Fibroblast of upper back skin (primary cell): ENCODE measurements at places on chromosomes 3 and 15.

DNA sequence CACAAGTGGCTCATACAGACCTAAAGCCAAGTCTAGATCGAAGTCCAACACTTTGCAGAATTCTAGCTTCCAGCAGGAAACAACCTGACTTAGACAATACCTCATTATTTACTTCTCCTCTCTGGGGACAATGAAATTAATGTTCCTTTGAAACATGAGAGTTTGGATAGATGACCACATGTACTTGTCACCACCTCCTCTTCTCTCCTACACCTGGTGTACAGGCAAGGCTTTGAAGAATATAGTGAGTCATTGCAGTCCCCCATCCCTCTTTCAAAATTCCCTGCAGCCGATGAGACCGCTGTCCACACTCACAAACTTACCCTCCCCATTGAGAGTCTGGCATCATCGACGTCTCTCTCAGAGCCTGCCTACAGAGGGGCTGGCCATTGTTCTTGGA is 189.0 kb upstream of the HES1 start:
- DNase-seq = no peak

GRCh38 chr15:71443538-71443937 is 328.3 kb downstream of the THSD4 start:
- peak; percentile 37 for DNase-seq

DNA sequence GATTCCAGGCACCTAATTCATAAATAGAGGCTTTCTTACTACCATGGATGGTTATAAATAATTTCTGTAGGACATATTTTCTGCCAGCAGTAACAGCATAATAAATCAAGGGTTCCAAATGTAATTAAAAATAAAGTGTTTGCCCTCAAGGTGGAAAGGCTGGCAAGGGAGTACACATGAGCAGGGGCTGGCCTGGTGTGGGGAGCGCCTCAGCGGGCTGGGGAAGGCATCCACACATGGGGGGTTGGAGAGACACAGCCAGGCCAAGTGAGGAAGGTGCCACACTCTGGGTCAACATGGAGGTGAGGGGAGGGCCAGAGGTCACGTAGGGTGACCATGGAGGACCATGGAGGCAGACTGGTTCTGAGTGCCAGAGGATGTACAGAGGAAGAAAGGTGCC is 65.8 kb upstream of the OCA2 start:
- DNase-seq = no peak

DNA sequence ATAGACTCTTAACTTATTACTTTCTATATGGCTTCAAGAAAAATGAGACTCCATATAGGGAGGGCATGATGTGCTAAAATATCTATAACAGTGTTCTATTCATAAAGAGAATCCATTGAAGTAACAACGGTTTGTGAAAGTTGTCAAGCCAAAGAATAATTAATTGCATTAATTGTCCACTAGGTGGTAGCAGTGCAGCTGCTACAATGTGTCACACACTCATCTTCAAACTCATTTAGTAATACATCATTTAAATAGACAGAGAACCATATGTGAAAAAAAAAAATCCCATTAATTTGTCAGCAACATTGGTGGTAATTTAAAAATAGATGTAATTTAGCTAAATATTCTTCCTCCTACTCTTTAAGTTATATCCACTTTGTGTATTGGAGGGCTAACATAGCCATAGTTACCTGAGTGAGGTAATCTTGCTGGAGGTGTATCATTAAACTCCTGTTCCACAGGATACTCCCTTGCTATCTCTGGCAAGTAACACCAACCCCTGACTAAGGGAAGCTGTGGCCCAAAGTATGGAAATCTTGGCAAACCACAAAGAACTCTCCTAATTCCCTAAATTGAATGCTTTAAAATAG is 3.7 kb upstream of the CPA3 start:
- peak; percentile 61 for DNase-seq

- DNase-seq = no peak
Measured at GRCh38 chr15:57322602-57323250, 53.6 kb upstream of the CGNL1 start.

DNA sequence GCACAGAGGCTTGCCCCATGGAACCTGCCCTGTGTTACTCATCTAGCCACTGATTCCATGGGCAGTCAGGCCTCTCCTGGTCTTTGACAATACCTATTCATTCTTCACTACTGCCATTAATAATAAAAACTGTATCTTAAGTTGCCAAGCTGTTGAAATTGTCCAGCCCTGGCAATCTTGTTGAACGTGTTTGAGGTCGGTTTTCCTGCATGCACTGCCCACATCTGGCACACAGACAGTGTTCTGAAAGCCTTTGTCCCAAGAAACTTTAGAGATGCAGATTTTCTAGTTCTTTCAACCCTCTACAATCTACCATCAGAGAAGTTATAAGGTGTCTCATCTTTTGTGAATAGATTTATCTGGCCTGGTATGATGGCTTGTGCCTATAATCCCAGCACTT is 567.2 kb upstream of the NECTIN3 start:
- DNase-seq = no peak

DNA sequence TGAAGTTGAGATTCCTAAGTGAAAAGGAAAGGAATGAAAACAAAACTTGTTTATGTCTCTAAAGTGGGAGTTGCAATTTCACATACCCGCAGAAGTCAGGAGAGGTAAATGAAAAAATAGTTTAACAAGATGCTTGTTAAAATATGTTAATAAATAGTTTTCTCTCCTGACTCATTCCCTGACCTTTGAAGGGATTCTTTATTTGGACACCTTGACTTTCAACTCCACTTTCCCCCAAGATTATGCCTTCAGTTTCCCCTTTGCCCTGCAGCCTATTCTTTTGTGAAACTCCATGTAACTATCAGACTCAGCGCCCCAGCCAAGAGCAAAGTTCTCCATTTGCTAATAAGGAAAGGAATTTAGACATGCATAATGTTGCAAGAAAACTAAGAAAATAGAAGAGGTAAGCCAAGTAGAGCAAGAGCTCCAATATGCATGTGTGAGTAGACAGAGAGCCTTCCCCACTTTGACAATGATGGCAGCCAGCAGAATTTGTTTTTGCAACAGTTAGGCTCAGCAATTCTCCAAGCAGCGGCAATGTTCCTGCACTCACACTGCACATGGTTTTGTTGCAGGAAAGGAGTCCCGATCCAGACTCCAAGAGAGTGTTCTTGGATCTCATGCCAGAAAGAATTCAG is 61.2 kb downstream of the CD200 start:
- DNase-seq = peak; percentile 31

DNA sequence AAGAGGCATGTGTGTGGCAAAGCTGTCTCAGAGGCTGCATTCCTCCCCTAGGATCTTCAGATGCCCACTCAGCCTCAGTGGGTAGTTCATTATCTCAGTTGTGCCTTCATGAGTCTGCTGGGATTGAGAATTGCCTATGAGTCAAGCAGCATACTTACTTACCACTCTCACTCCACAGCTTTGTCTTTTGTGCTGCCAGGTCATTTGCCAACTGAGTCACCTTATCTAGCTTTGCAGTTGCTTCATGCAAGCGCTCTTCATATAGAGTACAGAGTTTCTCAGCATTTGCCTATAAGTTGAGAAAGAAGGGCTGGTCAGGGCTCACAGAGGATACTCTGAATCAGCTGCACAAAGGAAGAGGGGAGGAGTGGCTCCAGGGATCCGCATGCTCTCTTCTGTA is 89.5 kb downstream of the MYH15 start:
- peak; percentile 74 for DNase-seq

- DNase-seq = peak; percentile 3
Measured at GRCh38 chr3:95971573-95971972, 842.8 kb upstream of the EPHA6 start.

DNA sequence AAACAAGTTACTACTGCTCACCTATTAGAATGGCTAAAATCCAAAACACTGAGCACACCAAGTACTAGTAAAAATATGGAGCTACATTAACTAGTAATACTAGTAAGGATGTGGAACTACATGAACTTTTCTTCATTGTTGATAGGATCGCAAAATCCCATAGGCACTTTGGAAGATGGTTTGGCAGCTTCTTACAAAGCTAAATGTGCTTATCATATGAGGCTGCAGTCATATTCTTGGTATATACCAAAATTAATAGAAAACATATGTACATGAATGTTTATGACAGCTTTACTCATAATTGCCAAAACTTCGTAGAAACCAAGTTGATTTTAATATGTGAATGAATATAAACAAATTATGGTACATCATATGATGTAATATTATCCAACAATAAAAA is 366.8 kb upstream of the KCNMB2 start:
- DNase-seq = peak; percentile 41

- DNase-seq = peak; percentile 65
Measured at GRCh38 chr3:144185276-144185675, 213.7 kb downstream of the DIPK2A start.

DNA sequence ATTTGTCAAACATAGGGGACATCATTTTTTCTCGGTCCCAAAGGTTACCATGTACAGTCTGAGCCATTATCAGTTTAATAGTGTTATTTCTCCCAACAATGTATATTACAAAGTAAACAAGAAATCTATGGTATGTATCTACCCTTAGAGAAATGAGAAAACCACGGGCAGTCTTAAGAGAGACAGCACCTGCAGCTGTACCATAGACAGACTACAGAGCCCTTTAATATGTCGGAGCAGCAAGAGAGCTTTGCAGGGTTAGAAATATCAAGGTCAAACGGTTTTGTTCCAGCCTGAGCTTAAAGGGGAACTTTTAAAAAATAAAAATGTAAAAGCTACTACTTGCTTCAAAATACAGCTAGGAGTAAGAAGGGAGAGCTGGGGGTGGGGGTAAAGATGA is 53.2 kb downstream of the SH3BP5 start:
- DNase-seq = no peak

DNA sequence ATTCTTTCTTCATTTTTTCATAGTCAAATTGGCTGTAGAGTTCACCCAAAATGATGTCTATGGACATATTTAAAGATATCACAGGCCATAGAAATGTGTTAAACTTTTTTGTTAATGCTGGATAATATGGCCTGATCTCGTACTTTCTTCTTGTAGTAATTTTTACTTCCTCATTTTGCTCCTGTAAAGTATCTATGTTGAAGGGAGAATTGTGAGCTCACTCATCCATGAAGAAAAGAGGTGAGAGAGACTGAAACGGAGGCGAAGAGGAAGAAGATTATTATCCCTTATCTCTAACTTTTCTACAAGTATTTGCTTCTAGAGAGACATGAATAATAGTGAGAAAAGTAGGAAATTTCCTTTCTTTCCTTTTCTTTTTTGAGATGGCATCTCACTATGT is 613.8 kb upstream of the TBL1XR1 start:
- no peak for DNase-seq

DNA sequence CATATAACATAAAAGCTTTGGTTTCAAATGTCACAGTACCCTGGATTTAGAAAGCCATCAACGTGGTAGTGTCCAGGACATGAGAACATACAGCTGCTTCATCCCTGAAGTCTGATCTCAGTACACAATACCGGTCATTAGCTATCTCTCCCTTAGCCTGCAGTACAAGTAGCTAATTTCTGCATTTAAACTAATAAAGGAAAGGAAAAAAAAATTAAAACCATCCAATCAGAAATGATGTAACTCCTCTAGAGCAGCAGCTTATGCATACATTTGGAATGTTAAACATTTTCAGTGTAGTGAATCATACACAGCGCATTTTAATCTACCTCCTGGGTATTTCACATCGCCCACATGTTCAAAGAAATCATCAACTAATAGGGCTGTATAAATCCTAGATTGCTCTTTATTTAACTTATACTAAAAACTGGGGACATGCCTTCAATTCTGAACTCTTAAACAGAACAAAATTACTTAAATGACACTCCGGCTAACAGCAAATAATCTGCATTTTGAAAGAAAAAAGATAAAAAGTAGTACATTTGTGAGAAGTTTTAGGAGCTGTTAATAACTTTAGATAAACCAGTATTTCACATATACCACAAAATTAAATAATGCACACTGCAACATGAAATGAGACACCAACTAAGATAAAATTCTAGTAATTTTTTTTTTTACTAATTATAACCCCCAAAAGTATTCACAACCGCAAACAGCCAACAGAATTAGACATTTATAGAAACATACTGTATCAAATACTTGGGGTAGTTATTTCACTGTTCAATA is 3.7 kb downstream of the IGF2BP2 start:
- peak; percentile 92 for DNase-seq

GRCh38 chr3:122066331-122067213 is 11.4 kb downstream of the CD86 start:
- DNase-seq = no peak

- DNase-seq = peak; percentile 94
Measured at GRCh38 chr3:15636028-15636709, 34.6 kb downstream of the BTD start.

DNA sequence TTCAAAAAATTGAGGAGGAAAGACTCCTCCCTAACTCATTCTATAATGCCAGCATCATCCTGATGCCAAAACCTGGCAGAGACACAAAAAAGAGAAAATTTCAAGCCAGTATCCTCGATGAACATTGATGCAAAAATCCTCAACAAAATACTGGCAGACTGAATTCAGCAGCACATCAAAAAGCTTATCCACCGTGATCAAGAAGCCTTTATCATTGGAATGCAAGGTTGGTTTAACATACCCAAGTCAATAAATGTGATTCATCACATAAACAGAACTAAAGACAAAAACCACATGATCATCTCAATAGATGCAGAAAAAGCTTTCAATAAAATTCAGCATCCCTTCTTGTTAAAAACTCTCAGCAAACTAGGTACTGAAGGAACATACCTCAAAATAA is 24.2 kb upstream of the CAPN3 start:
- DNase-seq = no peak

GRCh38 chr15:60390871-60391501 is 6.8 kb downstream of the ANXA2 start:
- DNase-seq = peak; percentile 90

DNA sequence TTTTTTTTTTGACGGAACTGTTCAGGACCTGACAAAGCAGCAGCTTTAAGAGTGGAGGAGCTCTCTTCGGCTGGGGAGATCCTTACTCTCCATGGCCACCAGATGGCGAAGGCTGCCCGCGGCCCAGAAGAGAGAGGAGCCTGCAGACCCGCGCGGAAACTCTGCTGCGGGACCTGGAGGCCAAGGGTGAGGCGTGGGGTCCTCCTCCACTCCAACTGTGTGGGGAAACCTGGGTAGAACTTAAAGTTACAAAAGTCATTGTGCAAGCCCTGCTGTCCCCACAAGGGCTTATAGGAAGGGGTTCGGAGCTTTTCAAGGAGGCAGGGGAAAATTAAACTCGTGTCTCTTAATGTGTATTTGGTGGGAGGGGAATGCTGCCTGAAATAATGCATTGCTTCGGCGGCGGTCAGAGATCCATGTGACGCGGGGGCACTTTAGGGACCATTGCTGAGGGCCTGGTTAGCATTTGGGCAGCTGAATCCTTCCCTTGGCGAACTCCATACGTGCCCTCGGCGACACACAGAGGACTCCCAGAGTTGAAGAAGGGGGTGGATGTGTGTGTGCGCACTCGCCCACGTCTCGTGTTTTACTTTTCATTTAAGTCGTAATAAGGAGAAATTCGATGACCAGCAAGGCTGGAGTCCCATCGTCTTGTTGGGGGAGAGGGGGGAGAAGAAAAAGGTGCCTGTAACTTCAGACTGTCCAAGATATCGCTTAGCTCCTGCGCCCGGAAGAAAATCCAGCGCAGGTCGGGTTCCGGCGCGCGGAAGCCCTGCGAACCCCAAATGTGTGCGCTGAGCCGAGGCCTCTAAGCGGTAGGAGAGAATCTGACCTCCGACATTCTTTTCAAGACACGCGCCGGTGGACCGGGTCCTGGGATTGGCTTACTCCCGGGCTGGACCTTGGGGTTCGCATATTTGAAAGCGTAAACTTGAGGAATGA is 9.7 kb downstream of the EOMES start:
- DNase-seq = peak; percentile 70

GRCh38 chr3:104437131-104437750 is 929.5 kb upstream of the ALCAM start:
- peak; percentile 97 for DNase-seq
